ENCODE measurements at places on chromosomes 12 and 14.

GRCh38 chr14:95260537-95261361, 59.0 kb downstream of the CLMN start:
- no peak for DNase-seq

GRCh38 chr12:126286203-126286602, 1221.0 kb downstream of the AACS start:
- DNase-seq: no peak

GRCh38 chr12:966724-967123, 17.2 kb upstream of the RAD52 start:
- no peak for DNase-seq

GRCh38 chr14:52021957-52022600, 32.7 kb downstream of the RTRAF start:
- no peak for DNase-seq

DNA sequence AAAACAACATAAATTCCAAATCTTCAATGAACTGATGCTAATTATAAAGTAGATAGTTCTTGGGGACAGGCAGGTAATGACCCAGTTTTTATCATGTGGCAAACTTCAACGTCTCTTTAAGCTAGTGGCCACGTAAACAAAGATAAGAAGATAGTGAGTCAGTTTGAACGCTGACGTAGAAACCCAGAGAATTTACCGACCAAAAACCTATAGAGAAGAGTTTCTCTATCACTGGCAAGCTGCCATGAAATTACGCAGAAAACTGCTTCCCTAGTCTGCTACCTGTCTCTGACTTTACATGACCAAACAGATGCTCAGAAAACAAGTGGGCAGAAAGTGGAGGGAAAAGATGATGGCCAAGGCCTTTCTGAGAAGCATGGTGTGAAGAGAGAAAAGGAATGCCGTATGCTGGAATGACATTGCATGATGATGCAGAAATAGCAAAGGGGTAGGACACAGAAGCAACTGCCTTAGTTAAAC, 136.3 kb downstream of the ITPR2 start:
- no peak for DNase-seq
